ENCODE measurements at places on chromosomes 4 and X. TPM values are rescaled to one million over a fixed set of nuclear protein-coding genes. Genes with fewer than 3 reads are reported as not detected.

The CEP44 gene
- 18.7 TPM for total RNA-seq

The TEX11 gene
- under 0.01 TPM for total RNA-seq

The APEX2 gene
- total RNA-seq, result 1.7 TPM

The PCDH11X gene
- 85.6 TPM for total RNA-seq
